ENCODE measurements at places on chromosomes 5 and 9.

DNA sequence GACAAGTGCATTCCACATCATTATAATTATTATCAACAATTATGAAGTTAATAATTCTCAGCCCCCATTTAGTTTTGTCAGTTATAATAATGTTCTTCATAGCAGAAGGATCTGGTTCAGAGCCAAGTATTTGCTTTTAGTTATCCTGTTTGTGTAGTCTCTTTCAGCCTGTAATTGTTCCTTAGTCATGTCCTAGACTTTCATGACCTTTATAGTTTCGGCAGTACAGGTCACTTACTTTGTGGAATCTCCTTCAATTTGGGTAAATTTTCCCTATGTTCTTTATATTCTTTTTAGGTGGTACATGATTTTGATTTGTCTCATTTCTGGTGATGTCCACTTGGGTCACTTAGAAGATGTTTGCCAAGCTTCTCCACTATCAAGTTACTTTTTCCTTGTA, 34.3 kb downstream of the UBE2R2 start:
- DNase-seq: no peak

- DNase-seq: no peak
These were observed 88.4 kb upstream of the DNAH5 start for GRCh38 chr5:14032918-14033317.

DNA sequence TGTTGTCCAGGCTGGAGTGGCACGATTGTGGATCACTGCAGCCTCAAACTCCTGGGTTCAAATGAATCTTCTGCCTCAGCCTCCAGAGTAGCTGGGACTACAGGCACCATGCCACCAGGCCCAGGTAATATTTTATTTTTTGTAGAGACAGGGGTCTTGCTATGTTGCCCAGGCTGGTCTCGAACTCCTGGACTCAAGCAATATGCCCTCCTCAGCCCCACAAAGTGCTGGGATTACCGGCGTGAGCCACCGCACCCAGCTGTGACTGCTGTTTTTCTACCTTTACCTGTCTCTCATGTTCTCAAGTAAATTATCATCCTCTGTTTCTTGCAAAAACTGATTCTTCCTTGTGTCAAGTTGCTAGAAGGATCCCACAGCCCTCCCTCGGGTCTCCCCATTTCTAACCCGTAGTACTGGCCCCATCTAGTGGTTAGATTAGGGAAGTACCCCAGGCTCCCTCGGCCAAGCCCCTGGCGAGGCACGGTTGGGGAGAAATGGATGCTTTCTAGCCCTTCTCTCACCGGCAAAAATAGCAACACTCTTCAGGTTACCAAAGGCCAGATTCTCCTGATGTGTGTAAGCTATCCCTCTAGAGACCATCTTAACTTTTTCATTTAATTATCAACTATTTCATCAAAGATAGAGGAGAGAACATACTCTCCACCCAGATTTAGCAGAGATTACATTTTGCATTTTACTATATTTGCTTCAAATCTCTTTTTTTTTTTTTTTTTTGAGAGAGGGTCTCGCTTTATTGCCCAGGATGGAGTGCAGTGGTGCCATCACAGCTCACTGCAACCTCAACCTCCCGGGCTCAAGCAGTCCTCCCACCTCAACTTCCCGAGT, 19.2 kb upstream of the TOR1B start:
- peak; percentile 87 for DNase-seq

DNA sequence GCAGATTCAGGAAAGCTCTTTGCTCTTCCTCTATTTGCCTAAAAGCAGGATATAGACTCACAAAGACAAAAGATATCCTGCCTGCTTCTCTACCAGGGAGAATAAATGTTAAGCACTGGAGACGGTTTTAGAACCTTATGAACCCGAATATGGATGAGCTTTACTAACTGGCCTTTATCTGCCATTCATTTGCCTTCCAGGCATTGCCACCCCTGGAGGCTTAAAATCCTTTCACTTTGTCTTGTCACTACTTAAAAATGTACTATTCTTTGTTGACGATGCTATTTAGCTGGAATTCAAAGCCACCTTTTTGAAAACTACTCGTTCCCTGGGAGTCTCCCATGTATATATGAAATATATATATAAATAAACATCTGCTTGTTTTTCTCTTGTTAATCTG, 23.2 kb upstream of the LVRN start:
- DNase-seq: no peak

- peak; percentile 57 for DNase-seq
These were observed 740.9 kb downstream of the DTWD2 start for GRCh38 chr5:118247458-118247857.

DNA sequence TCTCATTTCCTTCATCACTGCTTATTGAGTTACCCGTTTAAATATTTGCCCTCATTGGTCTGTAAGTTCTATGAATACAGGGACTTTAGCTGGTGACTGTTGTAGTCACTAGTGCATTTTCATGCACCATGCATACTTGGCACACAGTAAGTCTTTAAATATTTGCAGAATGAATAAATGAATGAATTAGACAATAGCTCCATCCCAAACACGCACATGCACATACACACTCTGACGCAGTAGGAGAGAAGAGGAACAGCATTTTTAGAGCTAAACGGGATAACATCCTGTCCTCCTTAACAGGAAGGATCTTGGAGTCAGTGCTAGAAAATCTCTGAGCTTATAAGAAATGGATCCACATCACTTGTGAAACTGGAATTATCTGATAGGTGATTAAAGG, 447.7 kb downstream of the KIF4B start:
- no peak for DNase-seq

DNA sequence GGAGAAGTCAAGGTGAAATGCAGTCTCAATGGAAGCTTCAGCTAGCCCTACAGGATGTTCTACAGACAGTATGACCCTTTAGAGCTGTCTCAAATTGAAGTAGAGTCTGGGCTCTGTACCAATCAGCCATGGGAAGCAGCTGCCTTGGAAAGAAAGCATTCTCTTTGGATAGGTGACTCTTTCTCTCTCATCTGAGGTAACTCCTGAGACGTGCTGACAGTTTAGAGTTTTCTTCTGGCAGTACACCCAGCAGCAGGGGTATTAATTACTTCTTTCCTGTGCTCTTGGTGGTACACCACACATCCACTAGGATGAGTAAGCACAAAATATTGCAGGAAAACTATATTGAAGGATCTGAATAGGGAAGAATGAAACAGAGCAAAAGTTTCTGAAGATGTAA, 329.6 kb upstream of the RGMB start:
- no peak for DNase-seq

GRCh38 chr5:31459594-31459993, 72.3 kb downstream of the DROSHA start:
- no peak for DNase-seq

GRCh38 chr9:136720251-136720897, 8.0 kb downstream of the DIPK1B start:
- DNase-seq: no peak

DNA sequence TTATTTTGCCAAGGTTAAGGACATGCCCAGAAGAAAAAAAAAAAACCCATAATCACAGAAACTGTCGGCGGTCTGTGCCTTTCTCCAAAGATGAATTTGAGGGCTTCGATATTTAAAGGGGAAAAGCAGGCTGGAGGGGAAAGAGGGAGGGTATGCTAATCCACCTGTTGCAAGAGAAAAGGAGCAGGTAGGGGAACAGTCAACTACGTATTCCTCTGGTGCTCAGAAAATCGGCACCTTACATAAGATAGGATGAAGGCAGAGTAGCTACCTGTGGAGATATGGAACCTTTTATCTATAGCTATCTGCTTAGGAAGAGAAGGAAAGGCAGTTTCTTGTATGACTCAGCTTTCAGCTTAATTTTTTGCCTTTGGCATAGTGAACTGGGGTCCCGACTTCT, 77.7 kb downstream of the PTCD2 start:
- DNase-seq: no peak

Measured in islet precursor cell (in vitro differentiated cells).